ENCODE measurements at places on chromosomes 16 and 17. TPM values are rescaled to one million over a fixed set of nuclear protein-coding genes. Genes with fewer than 3 reads are reported as not detected.
A peak's percentile ranks its signal among the peaks of the same experiment; 100 is the strongest.

GRCh38 chr16:22282254-22282892 lies 14.8 kb upstream of the POLR3E start:
- peaks cover 27% of the 10 kb centered on the region for H3K36me3 ChIP-seq
- no peaks in the 10 kb centered on the region for H3K4me1 ChIP-seq

The KRTAP4-3 gene
- not detected for total RNA-seq

GRCh38 chr16:71347146-71347545 lies 11.4 kb upstream of the CALB2 start:
- no peak overlapping the region for H3K27ac ChIP-seq
- no peak overlapping the region for H3K4me3 ChIP-seq
- H3K27me3 ChIP-seq = no peaks in the 10 kb centered on the region
- no peaks in the 10 kb centered on the region for H3K4me1 ChIP-seq

The ENO3 gene
- total RNA-seq = not detected

GRCh38 chr16:86566601-86566965 lies at the start of gene FOXC2:
FOXC2 (plus strand) TSS chr16:86566829; CDS start chr16:86567336, 507 bp downstream.
- peak within 1 kb of the TSS; percentile 71 for H3K27ac ChIP-seq
- H3K4me3 ChIP-seq = no peak within 1 kb of the TSS
- DNase-seq = peak; percentile 64
- no peaks in the 10 kb centered on the region for H3K36me3 ChIP-seq
- H3K4me1 ChIP-seq = peaks cover 11% of the 10 kb centered on the region

GRCh38 chr16:11743308-11744074 lies 834 bp upstream of the TXNDC11 start:
- H3K27me3 ChIP-seq = no peaks in the 10 kb centered on the region
- DNase-seq = no peak
- H3K4me3 ChIP-seq = peak overlapping the region; percentile 98
- H3K36me3 ChIP-seq = no peaks in the 10 kb centered on the region
- H3K27ac ChIP-seq = peak overlapping the region; percentile 99

- DNase-seq = no peak
- peaks cover 13% of the 10 kb centered on the region for H3K36me3 ChIP-seq
- H3K4me3 ChIP-seq = no peak overlapping the region
- H3K4me1 ChIP-seq = no peaks in the 10 kb centered on the region
- no peaks in the 10 kb centered on the region for H3K27me3 ChIP-seq
Observed at GRCh38 chr16:84667600-84668309, 19.4 kb downstream of the KLHL36 start.

DNA sequence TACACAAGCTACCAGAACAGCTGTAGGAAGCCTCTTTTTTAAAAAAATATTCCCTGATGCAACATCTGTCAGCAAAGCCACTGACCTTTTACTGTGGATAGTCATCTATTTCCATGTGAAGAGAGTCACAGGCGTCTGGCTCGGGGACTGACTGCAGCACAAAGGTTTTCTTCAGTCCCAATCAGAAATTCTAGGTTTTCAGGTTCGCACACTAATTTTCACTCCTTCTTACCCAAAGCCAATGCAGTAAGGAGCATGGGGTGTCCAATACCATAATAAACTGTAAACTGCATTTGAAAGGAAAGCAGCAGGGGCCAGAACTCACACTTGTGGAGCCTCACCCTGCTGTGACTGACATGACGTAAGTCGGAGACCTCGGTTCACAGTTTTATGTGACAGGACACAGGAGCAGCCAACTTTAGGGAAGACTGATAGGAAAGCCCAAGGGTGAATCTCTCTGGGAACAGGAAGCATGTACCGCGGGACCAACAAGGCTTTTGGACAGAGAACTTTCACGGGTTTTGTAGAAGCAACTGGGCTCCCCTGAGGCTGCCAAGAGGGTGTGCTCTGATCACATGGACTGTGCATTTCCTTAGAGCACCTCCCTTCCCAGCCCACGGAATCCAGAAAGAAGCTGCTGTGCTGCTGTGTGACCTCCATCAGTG lies 9.1 kb upstream of the TMEM100 start:
- no peaks in the 10 kb centered on the region for H3K36me3 ChIP-seq
- no peak overlapping the region for H3K4me3 ChIP-seq
- H3K4me1 ChIP-seq = peaks cover 14% of the 10 kb centered on the region
- no peaks in the 10 kb centered on the region for H3K27me3 ChIP-seq
- peak; percentile 18 for DNase-seq
- peak overlapping the region; percentile 20 for H3K27ac ChIP-seq

GRCh38 chr17:2064980-2065785 lies 10.3 kb downstream of the HIC1 start:
- peaks cover 25% of the 10 kb centered on the region for H3K36me3 ChIP-seq
- H3K4me1 ChIP-seq = peaks cover 79% of the 10 kb centered on the region
- H3K27ac ChIP-seq = peak overlapping the region; percentile 49
- no peak overlapping the region for H3K4me3 ChIP-seq
- DNase-seq = no peak

GRCh38 chr16:13471036-13471435 lies 448.9 kb upstream of the ERCC4 start:
- no peaks in the 10 kb centered on the region for H3K36me3 ChIP-seq
- no peak overlapping the region for H3K4me3 ChIP-seq
- H3K27ac ChIP-seq = no peak overlapping the region
- H3K27me3 ChIP-seq = no peaks in the 10 kb centered on the region
- H3K4me1 ChIP-seq = no peaks in the 10 kb centered on the region

GRCh38 chr16:31569360-31569717 lies 41.6 kb downstream of the AHSP start:
- no peaks in the 10 kb centered on the region for H3K36me3 ChIP-seq
- no peak overlapping the region for H3K27ac ChIP-seq
- no peak overlapping the region for H3K4me3 ChIP-seq
- DNase-seq = no peak
- peaks cover 9% of the 10 kb centered on the region for H3K27me3 ChIP-seq

The DPEP3 gene
- not detected for total RNA-seq

GRCh38 chr17:74054249-74054648 lies 149.2 kb upstream of the RPL38 start:
- H3K4me1 ChIP-seq = no peaks in the 10 kb centered on the region
- H3K4me3 ChIP-seq = no peak overlapping the region
- no peak for DNase-seq
- H3K36me3 ChIP-seq = no peaks in the 10 kb centered on the region
- no peaks in the 10 kb centered on the region for H3K27me3 ChIP-seq
- H3K27ac ChIP-seq = no peak overlapping the region

GRCh38 chr16:17770104-17770503 lies 299.3 kb upstream of the XYLT1 start:
- H3K27ac ChIP-seq = no peak overlapping the region
- no peaks in the 10 kb centered on the region for H3K36me3 ChIP-seq
- H3K4me1 ChIP-seq = no peaks in the 10 kb centered on the region
- H3K27me3 ChIP-seq = no peaks in the 10 kb centered on the region
- no peak overlapping the region for H3K4me3 ChIP-seq

- H3K4me3 ChIP-seq = peak overlapping the region; percentile 46
- H3K36me3 ChIP-seq = no peaks in the 10 kb centered on the region
- peaks cover 14% of the 10 kb centered on the region for H3K4me1 ChIP-seq
Observed at GRCh38 chr16:67718668-67719047, 458 bp downstream of the GFOD2 start.

GRCh38 chr17:48578616-48579470 lies 693 bp upstream of the HOXB4 start:
- H3K36me3 ChIP-seq = no peaks in the 10 kb centered on the region
- peaks cover 20% of the 10 kb centered on the region for H3K4me1 ChIP-seq
- H3K27me3 ChIP-seq = peaks cover 79% of the 10 kb centered on the region
- peak overlapping the region; percentile 24 for H3K4me3 ChIP-seq

DNA sequence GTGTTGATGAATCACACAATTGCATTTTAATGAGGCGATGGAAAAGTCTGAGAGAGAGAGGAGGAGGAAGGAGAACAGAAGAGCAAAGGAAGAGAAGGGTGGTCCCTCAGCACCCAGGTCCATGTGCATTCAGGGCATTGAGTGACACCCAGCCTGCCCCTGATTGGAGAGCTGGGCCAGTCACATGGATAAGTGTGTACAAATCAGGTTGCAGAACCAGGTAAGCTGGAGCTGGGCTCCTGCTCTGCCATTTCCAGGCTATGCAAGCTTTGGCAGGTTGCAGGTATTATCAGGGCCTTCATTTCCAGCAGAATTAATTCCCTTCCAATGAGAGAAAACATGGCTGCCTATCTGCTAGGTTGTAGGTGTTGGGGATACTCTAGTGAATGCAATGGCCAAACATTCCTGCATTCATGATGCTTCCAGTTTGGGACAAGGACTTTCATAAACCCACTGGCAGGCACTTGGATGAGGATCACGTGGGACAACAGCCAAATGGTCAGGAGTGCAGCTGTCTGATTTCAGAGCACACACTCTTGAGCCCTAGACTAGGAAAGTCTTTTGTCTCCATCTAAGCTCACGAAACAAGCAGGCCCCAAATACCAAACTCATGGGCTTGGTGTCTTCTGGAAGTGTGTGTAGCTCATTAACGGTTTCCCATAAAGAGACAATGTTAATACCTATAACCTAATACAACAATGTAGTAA lies 577.9 kb upstream of the CDH5 start:
- no peaks in the 10 kb centered on the region for H3K4me1 ChIP-seq
- H3K36me3 ChIP-seq = no peaks in the 10 kb centered on the region
- DNase-seq = no peak
- H3K27ac ChIP-seq = no peak overlapping the region
- no peaks in the 10 kb centered on the region for H3K27me3 ChIP-seq

Measured in thyroid gland (tissue), 4 donors.